GM03348 (cell line): ENCODE measurements at places on chromosomes 16 and 17.

- no peak for DNase-seq
Measured at GRCh38 chr16:83143788-83144187, 517.0 kb downstream of the CDH13 start.

- DNase-seq: no peak
Measured at GRCh38 chr16:11398136-11398535, 52.9 kb downstream of the RMI2 start.

- no peak for DNase-seq
Measured at GRCh38 chr17:39972271-39972670, 8.3 kb upstream of the PSMD3 start.

DNA sequence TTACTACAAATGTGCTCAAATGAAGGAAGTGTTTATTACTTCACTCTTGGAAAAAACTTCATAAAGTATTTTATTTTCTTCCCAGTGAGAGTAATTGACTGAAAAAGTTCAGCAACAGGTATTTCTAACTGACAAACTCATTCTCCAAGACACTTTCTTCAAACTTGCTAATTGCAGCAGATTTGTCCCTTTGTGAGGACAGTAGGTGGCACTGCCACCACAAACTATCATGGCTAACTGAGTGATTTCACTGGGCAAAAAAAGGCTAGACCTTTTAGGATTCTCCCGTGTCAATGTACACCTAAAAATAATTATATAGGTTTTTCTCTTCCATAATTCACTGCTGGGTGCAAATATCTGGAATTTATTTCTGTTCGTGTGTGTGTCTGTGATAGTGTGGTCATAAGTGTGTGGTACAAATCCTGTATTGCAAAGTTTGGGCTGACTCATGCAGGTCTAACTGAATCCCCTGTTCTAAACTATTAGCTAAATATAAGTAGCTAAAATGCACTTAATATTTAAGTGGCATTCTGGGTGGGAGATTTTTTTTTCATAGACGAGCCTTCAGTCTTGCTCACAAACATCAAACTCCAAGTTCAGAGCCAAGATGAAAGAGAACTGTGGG, 3.9 kb downstream of the HS3ST3A1 start:
- DNase-seq: peak; percentile 38

DNA sequence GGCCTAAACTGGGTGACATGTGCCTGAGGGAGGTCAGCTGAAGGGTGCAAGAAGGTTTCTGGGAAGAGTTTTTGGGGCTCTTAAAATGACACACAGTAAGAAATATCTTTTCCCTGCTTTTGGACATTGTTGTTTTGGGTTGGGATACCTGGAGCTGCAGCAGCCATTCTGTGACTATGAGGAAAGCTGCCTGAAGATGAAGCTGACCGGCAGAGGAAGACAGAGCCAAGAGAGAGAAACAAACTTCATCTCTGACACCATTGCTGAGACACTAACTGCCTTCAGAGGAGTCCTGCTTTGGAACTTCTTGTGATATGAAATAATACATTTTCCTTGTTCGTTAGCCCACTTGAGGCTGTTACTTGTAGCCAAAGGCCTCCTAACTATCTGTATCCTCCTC, 8.8 kb upstream of the WNT3 start:
- DNase-seq: no peak

- peak; percentile 48 for DNase-seq
Measured at GRCh38 chr17:58200024-58200633, 7.6 kb downstream of the EPX start.

DNA sequence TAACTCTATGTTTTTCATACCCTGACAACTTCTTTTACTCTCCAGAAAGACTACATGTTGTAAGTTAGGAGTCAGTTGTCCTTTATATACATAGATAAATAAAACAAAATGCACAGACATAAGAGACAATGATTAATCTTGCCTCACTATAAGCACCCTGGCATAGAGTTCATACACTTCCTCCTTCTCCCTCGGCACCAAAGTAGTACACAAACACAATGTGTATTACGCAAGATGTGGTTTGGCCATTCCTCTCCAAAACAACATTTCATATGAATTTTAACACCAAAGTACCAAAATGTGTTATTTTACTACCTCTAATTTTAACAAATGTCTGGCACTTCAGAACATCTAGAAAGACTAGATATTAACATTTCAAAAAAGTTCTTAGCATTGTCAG, 17.2 kb upstream of the SLFN11 start:
- no peak for DNase-seq
